Naive thymus-derived CD4-positive, alpha-beta T cell (primary cell): ENCODE measurements at places on chromosomes 5 and 9. TPM values are rescaled to one million over a fixed set of nuclear protein-coding genes. Genes with fewer than 3 reads are reported as not detected.

- H3K4me3 ChIP-seq: no peak overlapping the region
- H3K4me1 ChIP-seq: no peaks in the 10 kb centered on the region
- no peak for DNase-seq
- H3K36me3 ChIP-seq: no peaks in the 10 kb centered on the region
- no peaks in the 10 kb centered on the region for H3K27me3 ChIP-seq
Measured at GRCh38 chr5:168215646-168216045, 75.8 kb upstream of the WWC1 start.

- no peaks in the 10 kb centered on the region for H3K27me3 ChIP-seq
- no peak overlapping the region for H3K27ac ChIP-seq
- H3K36me3 ChIP-seq: no peaks in the 10 kb centered on the region
- H3K4me1 ChIP-seq: no peaks in the 10 kb centered on the region
Measured at GRCh38 chr5:140165101-140165922, 9.7 kb upstream of the CYSTM1 start.

DNA sequence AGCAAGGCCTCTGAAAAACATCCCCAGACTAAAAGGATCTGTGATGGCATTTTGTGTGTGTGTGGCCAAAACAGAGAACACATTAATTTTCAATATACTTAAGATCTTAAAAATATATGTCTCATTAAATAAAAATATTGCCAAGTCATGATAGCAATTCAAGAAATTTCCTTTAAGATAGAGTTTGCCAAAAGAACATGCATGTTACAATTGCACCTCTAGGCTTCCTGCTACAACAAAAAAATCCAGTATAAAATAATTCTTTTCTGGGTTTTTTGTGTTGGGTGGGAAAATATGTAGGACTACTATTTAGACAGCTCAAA is 5.2 kb downstream of the ANXA1 start:
- H3K36me3 ChIP-seq: peaks cover 16% of the 10 kb centered on the region
- no peak overlapping the region for H3K27ac ChIP-seq
- peaks cover 40% of the 10 kb centered on the region for H3K4me1 ChIP-seq
- DNase-seq: no peak

DNA sequence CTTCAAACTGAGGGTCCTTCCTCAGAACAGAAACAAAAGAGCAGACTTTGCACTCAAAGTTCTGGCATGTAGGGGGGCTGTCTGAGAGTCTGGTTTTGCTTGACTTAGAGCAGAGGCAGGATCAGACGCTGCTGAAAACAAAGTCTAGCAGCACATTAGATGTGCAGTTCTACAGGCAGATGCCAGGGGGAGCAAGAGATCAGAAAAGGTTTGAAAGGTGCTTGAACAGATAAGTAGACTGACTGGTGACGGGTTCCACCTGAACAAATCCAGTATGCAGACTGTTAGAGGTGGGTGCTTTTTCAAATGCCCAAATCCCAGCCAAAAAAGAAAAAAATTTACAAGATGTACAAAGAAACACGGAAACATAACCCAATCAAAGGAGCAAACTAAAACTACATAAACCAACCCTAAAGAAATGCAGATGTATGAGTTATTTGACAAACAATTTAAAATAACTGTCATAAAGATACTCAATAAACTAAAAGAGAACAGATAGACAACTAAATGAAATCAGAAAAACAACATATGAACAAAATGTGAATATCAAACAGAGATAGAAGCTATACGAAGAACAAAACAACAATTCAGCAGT is 194.7 kb upstream of the FREM1 start:
- H3K4me3 ChIP-seq: no peak overlapping the region
- H3K27me3 ChIP-seq: no peaks in the 10 kb centered on the region
- DNase-seq: peak; percentile 65

GRCh38 chr5:124660229-124661093 is 86.0 kb downstream of the ZNF608 start:
- H3K36me3 ChIP-seq: no peaks in the 10 kb centered on the region
- no peak for DNase-seq
- no peaks in the 10 kb centered on the region for H3K27me3 ChIP-seq
- H3K4me1 ChIP-seq: no peaks in the 10 kb centered on the region
- H3K27ac ChIP-seq: no peak overlapping the region

GRCh38 chr5:16626696-16627264 is 10.0 kb upstream of the RETREG1 start:
- no peaks in the 10 kb centered on the region for H3K27me3 ChIP-seq
- H3K36me3 ChIP-seq: no peaks in the 10 kb centered on the region
- DNase-seq: no peak
- H3K4me3 ChIP-seq: no peak overlapping the region

DNA sequence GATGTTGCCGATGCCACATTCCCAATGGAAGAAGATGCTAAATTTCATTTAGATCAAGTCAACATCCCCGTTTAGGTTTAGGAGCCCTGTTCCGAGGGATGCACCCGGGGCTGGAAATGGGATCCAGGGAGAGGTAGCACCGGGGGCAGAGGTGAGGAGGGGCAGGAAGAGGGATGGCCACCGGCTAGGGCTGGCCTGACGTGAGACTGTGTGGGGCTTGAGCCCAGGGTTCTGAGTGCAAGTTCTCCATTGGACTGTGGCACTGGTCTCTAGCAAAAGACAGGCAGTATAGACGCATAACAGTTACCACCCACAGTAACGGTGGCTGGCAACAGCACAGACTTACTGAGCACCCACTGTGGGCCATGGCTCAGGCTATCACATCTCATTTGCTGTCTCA is 209.0 kb upstream of the MVB12B start:
- no peak overlapping the region for H3K4me3 ChIP-seq
- no peak for DNase-seq
- H3K27me3 ChIP-seq: no peaks in the 10 kb centered on the region
- no peak overlapping the region for H3K27ac ChIP-seq
- no peaks in the 10 kb centered on the region for H3K36me3 ChIP-seq
- H3K4me1 ChIP-seq: no peaks in the 10 kb centered on the region

The IL33 gene
- total RNA-seq: not detected

GRCh38 chr5:127702926-127703561 is at the start of gene CCDC192:
CCDC192 (plus strand) TSS chr5:127703391; CDS start chr5:127703446, 55 bp downstream.
- H3K36me3 ChIP-seq: no peaks in the 10 kb centered on the region
- DNase-seq: no peak
- H3K4me1 ChIP-seq: no peaks in the 10 kb centered on the region
- no peaks in the 10 kb centered on the region for H3K27me3 ChIP-seq

The SCGB3A2 gene
- total RNA-seq: not detected

GRCh38 chr5:142841511-142842265 is 71.5 kb downstream of the ARHGAP26 start:
- DNase-seq: no peak
- H3K36me3 ChIP-seq: no peaks in the 10 kb centered on the region
- no peak overlapping the region for H3K27ac ChIP-seq
- no peak overlapping the region for H3K4me3 ChIP-seq
- H3K4me1 ChIP-seq: peaks cover 20% of the 10 kb centered on the region
- no peaks in the 10 kb centered on the region for H3K27me3 ChIP-seq

DNA sequence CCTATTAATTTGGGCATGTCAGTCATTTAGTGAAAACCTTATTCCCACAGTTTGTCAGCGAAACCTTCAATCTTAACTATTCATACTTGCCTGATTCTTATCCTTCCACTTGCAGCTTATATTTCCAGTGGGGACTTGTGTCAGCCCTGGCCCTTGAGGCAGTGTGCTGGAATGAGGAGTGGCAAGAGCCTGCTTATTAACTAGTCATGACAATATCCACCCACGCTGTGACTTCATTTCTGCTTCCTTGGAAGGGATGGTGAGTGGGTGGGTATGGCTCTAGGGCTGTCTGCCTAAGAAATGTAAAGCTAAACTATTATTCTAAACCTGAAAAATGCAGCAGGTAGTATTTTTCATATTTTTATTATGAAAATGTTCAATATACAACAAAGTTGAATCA is 34.0 kb upstream of the LURAP1L start:
- no peaks in the 10 kb centered on the region for H3K36me3 ChIP-seq
- no peaks in the 10 kb centered on the region for H3K27me3 ChIP-seq
- no peak for DNase-seq
- no peaks in the 10 kb centered on the region for H3K4me1 ChIP-seq
- no peak overlapping the region for H3K27ac ChIP-seq

- H3K4me3 ChIP-seq: no peak overlapping the region
- H3K36me3 ChIP-seq: no peaks in the 10 kb centered on the region
- H3K27ac ChIP-seq: no peak overlapping the region
- no peaks in the 10 kb centered on the region for H3K4me1 ChIP-seq
- no peaks in the 10 kb centered on the region for H3K27me3 ChIP-seq
- no peak for DNase-seq
Measured at GRCh38 chr9:124473310-124473709, 23.1 kb downstream of the ADGRD2 start.
